ENCODE measurements at places on chromosomes 16 and 17. TPM values are rescaled to one million over a fixed set of nuclear protein-coding genes. Genes with fewer than 3 reads are reported as not detected.

DNA sequence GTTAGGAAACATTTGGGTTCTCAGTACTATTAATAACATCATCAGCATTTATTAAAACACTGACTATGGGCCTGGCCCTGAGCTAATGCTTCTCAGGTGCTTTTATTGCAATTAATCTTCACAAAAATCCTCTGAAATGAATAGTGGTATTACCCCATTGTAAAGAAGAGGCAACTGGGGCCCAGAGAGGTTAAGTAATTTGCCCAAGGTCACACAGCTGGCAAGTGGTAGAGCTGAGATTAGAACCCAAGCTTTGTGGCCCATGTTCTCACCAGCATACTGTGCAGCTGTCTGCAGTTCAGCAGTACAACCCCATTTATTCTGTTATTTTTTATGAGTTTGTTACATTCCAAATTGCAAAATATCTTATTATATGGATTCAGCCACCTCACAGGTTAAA lies 82.3 kb downstream of the TBC1D16 start:
- DNase-seq: no peak

DNA sequence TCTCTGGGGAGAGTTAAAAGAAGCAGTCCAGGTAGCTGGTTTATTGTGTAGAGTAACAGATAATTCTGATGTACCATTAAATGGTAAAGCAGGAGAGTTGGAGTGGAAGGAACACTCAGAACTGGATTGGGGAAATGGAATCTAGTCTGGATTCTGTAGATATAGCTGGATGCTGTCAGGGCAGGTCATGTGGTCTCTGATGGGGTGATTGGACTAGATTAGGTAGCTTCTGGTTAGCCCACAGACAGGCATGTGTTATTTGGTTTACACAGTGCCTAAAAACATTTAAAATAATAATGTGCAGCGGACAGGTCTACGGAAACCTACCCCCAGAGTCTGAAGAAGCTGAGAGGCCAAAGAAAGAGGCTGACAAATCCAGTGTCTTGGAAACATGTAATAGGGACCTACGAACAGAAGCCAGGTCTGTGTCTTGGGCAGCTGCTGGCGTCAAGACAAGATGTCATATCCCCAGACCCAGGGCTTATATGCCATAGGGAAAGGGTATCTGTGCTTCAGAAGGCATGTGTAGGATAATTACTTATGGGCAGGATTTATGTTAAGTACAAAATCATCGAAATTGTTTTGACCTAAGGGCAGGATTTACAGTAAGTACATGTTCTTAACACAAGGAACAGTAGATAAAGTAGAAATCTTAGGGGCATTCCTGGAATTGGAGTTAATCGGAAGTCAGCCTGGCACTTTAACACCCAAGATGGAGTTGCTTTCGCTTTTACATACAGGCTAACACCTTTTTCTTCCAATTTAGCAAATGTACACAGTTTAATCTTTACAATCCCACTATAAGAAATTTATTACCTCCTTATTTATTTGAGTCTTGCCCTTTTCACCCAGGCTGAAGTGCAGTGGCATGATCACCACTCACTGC lies 12.4 kb downstream of the LUC7L3 start:
- no peak for DNase-seq

- DNase-seq: no peak
Observed at GRCh38 chr16:75264999-75265910, 13.8 kb upstream of the BCAR1 start.

DNA sequence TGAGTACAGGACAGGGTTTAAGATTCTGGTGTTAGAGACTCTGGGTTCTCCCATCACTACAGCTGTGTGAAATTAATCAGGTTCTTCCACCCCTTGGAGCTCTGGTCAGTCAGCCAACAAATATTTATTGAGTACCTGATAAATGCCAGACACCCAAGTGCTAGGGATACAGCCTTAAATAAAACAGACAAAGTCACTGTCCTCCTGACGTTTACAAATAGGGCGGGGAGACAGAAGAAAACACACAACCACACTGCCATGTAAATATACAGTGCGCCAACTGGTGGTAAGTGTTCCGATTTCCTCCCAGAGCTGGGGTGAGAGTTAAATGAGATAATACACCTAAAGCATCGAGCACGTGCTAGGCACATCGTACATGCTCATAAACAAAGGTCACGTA lies 121.0 kb downstream of the COPRS start:
- DNase-seq: no peak

DNA sequence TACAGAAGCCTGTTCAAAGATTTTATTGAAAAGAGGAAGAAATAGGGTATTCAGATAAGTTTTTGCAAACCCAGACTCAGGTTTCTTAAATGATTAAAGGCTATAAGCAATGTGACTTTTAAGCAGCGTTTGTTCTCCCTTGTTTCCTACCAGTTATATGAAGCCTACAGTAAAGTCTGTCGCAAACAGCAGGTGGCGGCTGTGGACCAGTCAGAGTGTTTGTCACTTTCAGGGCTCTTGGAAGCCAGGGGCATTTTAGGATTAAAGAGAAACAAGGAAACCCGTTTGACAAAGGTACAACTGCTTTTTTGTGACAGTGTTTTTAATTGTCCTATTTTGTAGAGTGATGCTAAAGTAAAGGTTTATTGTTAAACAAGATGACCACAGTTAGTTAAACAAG lies 7.7 kb upstream of the RARA start:
- no peak for DNase-seq

Gene PRDM7
- total RNA-seq: not detected

Gene ADGRG3
- not detected for total RNA-seq

Gene ADCY9
- total RNA-seq: 21.2 TPM

Gene FA2H
- not detected for total RNA-seq

Gene ABCC3
- 20.6 TPM for total RNA-seq

Gene KCNJ18
- total RNA-seq: not detected

Measured in HFFc6 (cell line).